ENCODE measurements at places on chromosomes 1 and 21. TPM values are rescaled to one million over a fixed set of nuclear protein-coding genes. Genes with fewer than 3 reads are reported as not detected.

DNA sequence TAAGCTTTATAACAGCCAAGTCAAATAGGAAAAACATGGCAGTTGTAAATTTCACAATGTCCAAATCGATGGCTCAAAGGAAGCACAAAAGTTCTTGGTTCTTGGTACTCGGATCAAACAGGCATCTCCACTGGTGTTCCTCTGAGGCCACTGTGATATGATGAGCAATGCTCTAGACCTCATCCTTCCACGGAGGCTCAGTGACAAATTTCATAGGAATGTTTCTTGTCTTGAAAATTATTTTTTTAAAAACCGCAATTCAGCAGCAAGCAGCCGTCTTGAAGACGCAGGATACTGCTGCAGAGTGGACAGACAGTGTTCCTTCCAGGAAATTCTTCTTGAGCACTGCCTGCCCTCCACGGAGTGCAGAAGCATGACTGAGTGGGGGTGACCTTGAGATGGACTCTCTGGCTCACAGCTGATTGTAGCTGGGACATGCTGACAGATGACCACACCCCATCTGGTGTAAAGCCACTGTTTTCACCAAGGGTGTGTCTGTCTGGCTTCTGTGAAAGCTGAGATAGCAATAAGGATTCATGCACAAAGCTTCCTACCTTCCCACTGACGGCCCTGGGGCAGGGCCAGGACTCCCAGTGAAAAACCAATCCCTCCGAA, 61.9 kb downstream of the TIAM1 start:
- DNase-seq, result no peak
- no peaks in the 10 kb centered on the region for H3K4me1 ChIP-seq
- H3K27ac ChIP-seq, result no peak overlapping the region
- H3K27me3 ChIP-seq, result no peaks in the 10 kb centered on the region

DNA sequence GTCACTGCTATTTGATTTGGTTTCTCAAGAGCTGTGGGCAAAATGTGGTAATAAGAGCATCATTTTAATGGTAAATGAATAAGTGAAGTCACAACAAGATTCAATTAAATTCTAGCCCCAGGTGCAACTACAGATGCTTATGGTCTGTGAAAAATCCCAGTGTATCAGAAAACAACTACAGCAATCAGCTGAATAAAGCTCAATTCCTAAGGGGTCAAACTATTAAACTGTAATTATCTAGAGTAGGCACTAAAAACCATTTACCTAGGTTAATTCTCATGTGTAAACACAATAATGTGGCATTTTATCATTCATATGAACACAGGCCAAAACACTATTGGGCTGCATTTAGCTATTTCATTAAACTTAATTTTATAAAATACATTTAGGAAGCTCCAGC, 9.6 kb downstream of the TARBP1 start:
- no peak overlapping the region for H3K4me3 ChIP-seq
- H3K27me3 ChIP-seq, result no peaks in the 10 kb centered on the region
- H3K36me3 ChIP-seq, result no peaks in the 10 kb centered on the region
- no peak for DNase-seq
- no peak overlapping the region for H3K27ac ChIP-seq

The FMO3 gene
- total RNA-seq, result not detected

GRCh38 chr1:168980656-168981055, 125.8 kb upstream of the ATP1B1 start:
- no peak for DNase-seq
- H3K4me1 ChIP-seq, result no peaks in the 10 kb centered on the region
- no peak overlapping the region for H3K4me3 ChIP-seq
- H3K36me3 ChIP-seq, result no peaks in the 10 kb centered on the region
- H3K27me3 ChIP-seq, result no peaks in the 10 kb centered on the region

DNA sequence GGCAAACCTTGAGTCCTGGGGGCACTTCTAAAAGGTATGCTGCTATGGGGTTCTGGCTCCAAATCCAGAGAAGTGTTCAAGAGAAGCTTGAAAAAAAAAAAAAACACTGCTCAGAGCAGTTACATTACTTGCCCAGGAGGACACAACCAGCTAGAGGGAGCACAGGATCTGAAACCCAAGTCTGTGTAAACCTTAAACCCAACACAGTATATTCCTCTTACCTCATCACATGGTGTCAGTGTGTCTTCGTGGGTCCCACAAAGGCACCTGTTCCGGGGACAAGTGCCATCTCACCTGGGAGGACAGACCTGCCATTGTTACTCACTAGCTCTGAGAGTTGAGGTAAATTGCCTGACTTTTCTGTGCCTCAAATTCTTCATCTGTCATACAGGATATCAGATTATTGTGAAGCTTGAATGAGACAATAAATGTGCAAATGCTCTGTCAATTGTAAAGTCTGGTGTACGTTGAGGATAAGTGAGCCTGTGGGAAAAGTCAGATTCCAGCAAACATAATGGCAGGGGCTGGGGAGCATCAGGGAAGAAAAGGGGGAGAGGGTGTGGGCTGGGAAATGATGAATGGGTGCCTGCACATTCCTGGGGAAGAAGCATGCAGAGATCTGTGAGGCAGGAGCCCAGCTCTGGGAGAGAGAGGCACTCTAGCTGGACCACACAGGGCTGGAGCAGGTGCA, 170.4 kb upstream of the ZC3H12A start:
- H3K27me3 ChIP-seq, result no peaks in the 10 kb centered on the region
- H3K27ac ChIP-seq, result no peak overlapping the region
- no peak overlapping the region for H3K4me3 ChIP-seq
- H3K36me3 ChIP-seq, result no peaks in the 10 kb centered on the region

GRCh38 chr1:198496216-198497143, 44.0 kb downstream of the ATP6V1G3 start:
- no peaks in the 10 kb centered on the region for H3K4me1 ChIP-seq
- H3K4me3 ChIP-seq, result no peak overlapping the region
- H3K27ac ChIP-seq, result no peak overlapping the region
- no peak for DNase-seq
- H3K27me3 ChIP-seq, result no peaks in the 10 kb centered on the region

The IFI44 gene
- total RNA-seq, result 3.9 TPM

The VSIG8 gene
- total RNA-seq, result 0.85 TPM

The OR10J1 gene
- total RNA-seq, result not detected

DNA sequence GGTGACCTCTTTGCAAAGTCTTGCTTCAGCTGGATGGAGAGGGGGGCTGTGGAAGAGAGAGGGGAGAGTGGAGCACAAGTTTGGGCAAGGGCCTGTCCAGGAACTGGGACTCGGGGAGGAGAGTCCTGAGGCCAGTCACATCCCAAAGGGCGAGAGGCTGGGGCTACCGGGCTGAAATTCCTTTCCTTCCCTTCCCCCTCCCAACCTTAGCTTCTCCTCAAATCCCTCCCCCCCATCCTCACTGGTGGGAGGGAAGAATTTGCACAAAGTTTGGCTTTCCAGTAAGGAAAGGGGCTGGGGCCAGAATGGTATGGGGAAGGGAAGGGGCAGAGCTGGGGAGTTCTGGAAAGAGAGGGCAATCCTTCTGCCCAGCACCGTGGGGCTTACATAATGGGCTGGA, 854 bp downstream of the CNTN2 start:
- peaks cover 6% of the 10 kb centered on the region for H3K27me3 ChIP-seq
- H3K36me3 ChIP-seq, result no peaks in the 10 kb centered on the region
- no peaks in the 10 kb centered on the region for H3K4me1 ChIP-seq
- H3K4me3 ChIP-seq, result no peak overlapping the region
- no peak for DNase-seq
- no peak overlapping the region for H3K27ac ChIP-seq

DNA sequence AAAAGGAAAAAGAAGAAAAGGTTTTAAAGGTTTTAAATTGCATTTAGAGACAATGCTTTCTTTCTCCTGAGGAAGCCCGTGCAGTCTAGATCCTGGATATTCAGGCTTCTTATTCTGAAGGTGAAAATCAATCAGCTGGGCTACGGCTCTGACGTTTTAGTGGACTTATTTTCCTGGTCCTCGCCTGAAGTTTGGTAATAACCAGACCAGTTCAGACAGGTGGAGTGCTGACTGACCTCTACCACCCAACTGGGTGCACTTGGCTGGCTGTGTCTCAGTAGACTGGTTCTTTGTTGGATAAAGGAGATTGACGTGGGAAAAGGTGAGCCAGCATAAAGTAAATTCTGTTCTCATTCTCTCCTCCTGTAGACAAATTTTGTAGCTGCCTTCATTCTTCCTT, 7.2 kb upstream of the ATP1A1 start:
- DNase-seq, result no peak
- H3K27ac ChIP-seq, result no peak overlapping the region
- H3K36me3 ChIP-seq, result no peaks in the 10 kb centered on the region
- no peak overlapping the region for H3K4me3 ChIP-seq
- H3K4me1 ChIP-seq, result no peaks in the 10 kb centered on the region
- H3K27me3 ChIP-seq, result no peaks in the 10 kb centered on the region

DNA sequence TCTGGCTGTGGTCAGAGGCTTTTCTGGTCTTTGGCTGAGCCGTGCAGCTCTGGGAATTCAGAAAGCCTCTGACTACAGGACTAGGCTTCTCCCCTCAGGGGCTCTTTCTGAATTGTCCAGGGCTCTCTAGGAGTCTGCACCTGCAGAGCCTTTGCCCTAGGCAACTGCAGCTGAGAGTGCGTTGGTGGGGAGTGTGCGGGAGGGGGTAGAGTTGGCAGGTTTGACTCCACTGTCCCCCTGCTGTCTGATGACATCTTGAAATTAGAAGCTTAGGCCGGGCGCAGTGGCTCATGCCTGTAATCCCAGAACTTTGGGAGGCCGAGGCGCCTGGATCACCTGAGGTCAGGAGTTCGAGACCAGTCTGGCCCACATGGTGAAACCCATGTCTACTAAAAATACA, 32.9 kb downstream of the KIAA1614 start:
- H3K27me3 ChIP-seq, result no peaks in the 10 kb centered on the region
- no peaks in the 10 kb centered on the region for H3K4me1 ChIP-seq
- no peak overlapping the region for H3K4me3 ChIP-seq
- H3K27ac ChIP-seq, result no peak overlapping the region
- DNase-seq, result no peak
